Stimulated activated CD8-positive, alpha-beta memory T cell treated with anti-CD3 and anti-CD28 coated beads, Interleukin-2, amount 100 ng/mL, for 1 hour (primary cell): ENCODE measurements at places on chromosomes 5 and 9.

- DNase-seq, result no peak
Measured at GRCh38 chr5:169740435-169740834, 103.4 kb downstream of the DOCK2 start.

DNA sequence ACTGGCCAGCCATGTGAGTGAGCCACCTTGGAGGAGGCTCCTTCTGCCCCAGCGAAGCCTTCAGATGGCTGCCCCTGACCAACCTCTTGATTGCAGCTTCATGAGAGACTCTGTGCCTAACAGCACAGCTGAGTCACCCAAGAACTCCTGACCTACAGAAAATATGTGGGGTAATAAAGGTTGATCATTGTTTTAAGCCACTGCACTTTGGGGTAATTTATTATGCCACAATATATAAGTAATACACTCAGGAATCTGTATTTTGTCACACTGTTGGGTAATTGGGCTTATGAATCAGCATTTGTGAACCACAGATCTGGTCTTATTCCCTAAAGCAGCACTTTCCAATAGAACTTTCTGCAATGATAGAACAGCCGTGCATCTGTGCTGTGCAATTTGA lies 24.4 kb upstream of the VDAC1 start:
- DNase-seq, result no peak

GRCh38 chr5:65171645-65172044 lies 310.1 kb downstream of the ADAMTS6 start:
- no peak for DNase-seq

DNA sequence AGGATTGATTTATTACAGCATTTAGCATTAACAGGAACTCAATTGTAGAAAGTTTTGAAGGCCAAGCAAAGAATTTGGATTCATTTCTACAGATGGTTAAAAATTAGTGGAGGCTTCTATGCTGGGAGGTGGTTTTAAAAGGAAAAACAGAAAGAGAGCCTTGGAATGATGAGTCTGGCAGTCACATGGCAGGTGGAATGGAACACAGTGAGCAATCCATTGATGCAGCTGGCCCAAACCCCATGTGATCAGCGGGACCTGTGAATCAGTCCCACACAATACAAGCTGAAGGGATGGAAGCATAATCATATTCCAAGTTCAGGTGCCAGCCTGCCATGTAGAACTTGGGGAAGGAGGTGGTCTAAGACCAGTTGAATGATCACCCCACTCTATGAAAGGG lies 147.9 kb downstream of the PIP5K1B start:
- DNase-seq, result no peak

- no peak for DNase-seq
Measured at GRCh38 chr5:72066705-72067107, 40.6 kb upstream of the MAP1B start.

GRCh38 chr9:117403403-117403811 lies 11.4 kb downstream of the ASTN2 start:
- DNase-seq, result no peak

DNA sequence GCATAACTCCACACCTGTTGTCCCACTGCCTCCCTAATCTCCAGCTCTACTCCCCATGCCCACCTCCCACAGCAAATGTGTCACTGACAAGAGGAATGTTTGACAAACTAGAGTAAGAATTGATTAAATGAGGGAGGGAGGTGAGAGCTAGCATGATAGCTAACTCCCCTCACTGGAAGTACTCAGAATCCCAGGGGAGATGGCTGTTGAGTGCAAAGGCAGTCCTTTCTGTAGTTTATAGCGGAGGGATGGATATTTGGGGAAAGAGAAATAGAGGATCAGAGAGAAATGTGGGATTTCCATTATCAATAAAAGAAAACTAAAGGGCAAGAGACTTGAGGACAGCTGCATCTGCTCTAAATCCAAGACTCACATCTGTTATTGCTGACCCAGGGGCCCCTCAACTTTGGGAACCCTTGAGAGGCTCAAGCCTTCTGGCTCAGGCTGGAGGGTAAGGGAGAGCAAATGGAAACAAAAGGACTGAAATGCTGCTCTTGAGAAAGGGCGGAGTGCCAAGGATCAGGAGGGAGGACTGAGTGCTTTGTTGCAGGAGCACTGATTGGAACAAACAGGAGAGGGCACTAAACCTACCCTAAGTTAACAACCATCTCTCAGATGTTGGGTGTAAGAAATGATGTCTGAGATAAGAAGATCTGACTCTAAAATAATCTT lies 372.1 kb downstream of the NTRK2 start:
- DNase-seq, result no peak

GRCh38 chr5:142969624-142970439 lies 199.7 kb downstream of the ARHGAP26 start:
- DNase-seq, result no peak

DNA sequence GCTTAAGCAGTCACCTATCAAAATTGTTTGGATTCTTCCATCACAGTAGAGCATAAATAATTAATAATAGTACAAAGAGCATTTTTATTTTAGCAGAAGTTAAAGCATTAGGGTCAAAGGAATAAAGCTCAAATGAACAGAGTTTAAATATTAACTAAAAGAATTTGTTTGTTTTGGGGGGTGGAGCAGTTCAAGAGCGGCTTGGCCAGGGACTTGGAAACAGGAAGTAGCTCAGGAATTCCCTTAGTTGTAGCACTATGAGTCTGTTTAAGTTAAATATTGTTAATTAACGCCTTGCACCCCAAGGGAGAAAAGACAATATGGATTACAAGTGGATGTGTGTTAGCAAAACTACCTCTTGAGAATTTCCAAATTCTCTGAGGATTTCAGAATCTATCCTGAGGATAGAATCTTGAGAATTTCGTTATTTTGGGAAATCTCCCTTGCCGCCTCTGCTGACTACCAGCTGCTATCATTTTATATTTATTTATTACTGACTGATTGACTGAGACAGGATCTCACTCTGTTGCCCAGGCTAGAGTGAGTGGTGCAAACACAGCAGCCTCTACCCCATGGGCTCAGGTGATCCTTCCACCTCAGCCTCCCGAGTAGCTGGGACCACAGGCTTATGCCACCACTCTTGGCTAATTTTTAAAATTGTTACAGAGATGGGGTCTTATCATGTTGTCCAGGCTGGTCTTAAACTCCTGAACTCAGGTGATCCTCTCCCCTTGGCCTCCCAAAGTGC lies 96.7 kb upstream of the CHD1 start:
- no peak for DNase-seq

DNA sequence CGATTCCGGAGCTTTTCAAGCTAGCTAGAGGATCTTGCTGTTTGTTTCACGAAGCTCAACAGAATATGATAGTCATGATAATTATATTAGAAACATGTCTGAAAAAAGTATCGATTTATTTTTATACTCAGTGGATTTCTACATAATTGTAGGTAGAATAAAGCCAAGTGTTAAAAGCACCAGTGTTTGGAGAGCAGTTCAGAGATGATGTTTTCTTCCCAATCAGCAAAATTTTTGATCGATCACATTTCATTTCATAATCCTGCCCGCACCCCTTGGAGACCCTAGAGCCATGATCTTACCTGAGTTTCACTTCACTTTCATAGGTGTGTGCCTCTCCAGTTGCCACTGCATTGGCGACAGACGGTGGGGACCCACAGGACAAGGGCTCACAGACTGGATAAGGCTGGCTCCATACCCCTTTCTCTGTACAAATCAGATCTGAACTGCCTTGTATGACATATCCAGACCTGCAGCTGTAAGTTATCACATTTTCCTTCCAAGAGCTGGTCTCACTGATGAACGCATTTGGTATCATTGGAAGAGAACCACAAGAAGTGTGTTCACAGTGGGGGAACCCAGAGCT lies 68.3 kb upstream of the TXNDC8 start:
- DNase-seq, result no peak

DNA sequence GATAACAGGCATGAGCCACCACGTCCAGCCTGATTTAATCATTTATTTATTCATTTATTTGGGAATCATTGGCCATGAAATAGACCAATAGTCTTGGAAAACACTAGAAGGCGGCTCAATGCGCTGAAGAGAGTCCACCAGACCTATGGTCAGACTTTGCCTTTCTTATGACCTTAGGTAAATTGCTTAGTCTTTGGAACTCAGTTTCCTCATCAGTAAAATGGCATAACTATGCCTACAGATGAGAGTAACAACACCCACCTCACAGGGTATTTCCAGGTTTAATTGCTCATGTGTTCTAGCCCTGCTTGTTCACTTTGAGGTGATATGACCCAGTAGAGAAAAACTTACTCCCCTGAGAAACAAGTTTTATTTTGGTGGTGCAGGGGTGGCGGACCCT lies 38.2 kb upstream of the CPEB4 start:
- DNase-seq, result no peak

DNA sequence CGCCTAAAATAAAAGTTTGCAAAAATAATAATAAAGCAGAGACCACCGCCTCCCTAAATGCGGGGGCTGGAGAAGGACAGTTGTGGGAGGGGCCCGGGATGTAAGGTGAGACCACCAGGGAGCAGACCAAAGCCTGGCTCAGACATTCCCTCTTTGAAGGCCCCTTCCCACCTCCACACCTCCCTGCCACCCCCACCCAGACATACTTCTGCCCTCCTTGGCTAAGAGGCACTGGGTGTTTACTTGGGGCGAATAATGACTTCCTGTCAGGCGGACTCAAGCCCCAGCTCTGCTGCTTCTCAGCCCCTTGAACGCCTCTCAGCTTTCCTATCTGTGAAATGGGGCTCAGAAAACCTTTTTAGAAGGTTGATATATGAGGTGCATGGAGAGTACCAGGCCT lies 58.8 kb upstream of the GGTA1 start:
- DNase-seq, result no peak

- DNase-seq, result no peak
Measured at GRCh38 chr9:137316012-137316981, 14.2 kb upstream of the NRARP start.

DNA sequence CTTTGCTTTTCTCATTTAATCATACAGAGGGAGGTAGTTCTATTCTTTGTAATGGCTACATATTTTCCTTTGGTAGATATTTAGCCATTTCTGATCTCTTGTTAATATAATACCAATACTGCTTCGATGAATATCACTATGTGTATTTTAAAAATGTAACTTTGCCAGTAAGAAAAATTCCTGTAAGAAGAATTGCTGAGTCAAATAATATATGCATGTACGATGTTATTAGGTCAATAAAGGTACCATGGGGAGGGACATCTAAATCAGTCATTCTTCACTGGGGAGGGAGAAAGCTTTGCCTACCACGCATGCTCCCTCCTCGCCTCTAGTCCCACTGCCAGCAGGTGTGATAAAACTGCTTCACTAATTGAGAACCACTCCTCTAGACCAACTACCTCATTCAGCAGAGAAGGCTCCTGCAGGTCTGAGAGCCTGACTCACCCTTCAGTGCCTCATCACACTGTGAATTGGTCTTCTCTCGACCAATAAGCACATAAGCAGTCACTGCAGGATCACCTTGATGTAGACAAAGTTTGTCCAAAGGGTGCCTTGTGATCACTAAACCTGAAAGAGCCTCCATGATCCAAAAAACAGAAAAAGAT lies 56.1 kb upstream of the TBCA start:
- DNase-seq, result no peak

DNA sequence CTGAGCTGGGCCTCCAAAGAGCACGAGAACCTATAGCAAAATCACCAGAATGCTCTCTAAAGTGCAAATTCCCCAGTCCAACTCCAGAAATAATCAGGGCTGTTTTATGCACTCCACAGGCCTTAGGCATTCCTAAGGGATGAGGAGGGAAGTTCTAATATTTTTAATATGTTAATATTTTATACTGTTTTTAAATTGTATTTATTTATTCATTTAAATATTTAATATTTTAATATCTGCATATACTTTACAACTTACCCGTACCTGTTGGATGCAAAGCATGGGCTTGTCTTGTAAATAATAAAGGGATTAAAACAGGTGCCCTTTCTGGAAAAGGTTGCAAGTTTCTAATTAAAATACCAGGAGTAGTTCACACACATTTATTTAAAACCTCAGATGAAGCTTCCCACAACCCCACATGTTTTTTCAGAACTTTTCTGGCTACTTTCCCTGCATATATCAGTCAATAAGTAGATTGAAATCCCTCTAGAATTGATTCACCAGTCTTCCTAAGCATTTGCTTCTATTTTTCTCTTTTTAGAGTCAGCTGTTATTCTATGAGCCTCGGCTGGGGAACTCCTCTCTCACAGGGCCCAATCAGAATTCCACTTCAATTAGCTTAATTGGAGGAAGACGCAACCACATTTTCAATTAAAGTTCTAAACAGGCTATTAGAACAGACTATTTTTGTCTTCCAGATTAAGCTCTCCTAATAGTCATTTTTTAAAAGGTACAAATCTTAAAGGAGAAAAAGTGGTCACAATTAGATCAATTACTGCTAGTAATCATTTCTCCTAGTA lies 140.8 kb downstream of the CDH6 start:
- DNase-seq, result no peak

GRCh38 chr9:134390537-134390936 lies 64.3 kb downstream of the RXRA start:
- no peak for DNase-seq

GRCh38 chr9:4117835-4118610 lies 181.8 kb downstream of the GLIS3 start:
- DNase-seq, result no peak

DNA sequence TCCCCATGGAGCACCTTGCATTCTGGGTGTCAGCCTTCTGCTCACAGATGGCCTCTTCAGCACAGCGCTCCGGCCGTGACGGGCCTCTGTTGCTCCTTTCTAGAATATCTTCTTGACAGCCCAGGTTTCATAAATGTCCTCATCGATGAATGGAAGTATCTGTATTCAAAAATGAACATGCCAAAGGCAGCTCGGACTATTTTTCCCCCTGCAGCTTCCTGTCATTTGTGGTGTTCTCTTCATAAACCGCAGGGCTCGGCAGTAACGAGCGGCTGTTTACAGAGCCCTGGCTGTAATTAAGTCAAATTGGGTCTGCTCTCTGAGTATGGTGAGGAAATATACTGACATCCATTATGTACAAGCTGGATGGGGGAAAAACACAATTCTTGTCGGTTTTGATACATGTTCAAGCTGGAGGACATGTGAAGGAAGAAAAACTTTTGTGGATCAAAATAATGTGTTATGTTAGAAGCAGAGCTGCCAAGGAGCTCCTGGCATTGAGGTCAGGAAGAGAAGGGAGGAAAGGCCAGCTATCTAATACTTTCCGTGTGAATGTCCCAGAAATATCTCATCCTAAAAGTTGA lies 154.1 kb upstream of the CD180 start:
- DNase-seq, result no peak

- no peak for DNase-seq
Measured at GRCh38 chr5:54095969-54096368, 214.4 kb downstream of the ARL15 start.

- DNase-seq, result no peak
Measured at GRCh38 chr5:17666726-17667235, 32.5 kb downstream of the TAF11L14 start.

DNA sequence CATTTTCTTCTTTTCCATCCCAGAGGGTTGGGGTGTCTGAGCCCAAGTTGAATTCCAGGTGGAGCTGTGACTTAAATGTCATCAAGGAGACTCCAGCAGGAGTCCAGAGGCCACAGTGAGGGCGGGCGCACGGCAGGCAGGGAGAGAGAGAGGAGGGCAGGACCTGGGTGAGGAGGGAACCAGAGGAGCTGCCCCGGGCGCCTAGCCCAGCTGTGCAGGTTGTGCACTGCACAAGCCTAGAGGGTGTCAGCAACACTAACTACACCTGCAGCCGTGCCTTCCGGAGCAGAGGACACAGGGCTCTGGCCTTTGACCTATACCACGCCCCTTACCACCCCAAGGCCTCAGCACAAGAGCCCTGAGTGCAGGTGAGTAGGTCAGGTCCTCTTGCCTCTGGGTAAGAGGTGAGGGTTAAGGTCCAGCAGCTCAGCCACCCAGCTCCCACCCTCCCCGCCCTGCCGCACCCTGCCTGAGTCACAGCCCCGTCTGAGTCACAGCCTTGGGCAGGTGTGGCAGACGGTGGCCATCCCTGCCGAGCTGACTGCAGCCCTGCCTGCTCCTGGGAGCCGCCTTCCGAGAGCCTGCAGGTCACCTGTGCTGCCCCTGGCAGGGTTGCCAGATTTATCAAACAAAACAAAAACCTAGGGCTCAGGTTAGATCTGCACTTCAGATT lies 6.4 kb upstream of the AGPAT2 start:
- DNase-seq, result no peak
